ENCODE measurements at places on chromosomes 6 and 20. TPM values are rescaled to one million over a fixed set of nuclear protein-coding genes. Genes with fewer than 3 reads are reported as not detected.
A peak's percentile ranks its signal among the peaks of the same experiment; 100 is the strongest.

Gene TTK
- polyA plus RNA-seq: 18.7 TPM

Gene RALGAPA2
- polyA plus RNA-seq: 21.8 TPM

Gene TFAP2B
- 17.0 TPM for polyA plus RNA-seq

Gene NHLRC1
- polyA plus RNA-seq: 1.9 TPM

Gene RBPJL
- not detected for polyA plus RNA-seq

Gene SPEF1
- polyA plus RNA-seq: 1.7 TPM

Gene TJAP1
- 36.3 TPM for polyA plus RNA-seq

Gene CFAP206
- 2.8 TPM for polyA plus RNA-seq

- DNase-seq: no peak
These were observed 57.9 kb downstream of the TSHZ2 start for GRCh38 chr20:53030061-53030460.

DNA sequence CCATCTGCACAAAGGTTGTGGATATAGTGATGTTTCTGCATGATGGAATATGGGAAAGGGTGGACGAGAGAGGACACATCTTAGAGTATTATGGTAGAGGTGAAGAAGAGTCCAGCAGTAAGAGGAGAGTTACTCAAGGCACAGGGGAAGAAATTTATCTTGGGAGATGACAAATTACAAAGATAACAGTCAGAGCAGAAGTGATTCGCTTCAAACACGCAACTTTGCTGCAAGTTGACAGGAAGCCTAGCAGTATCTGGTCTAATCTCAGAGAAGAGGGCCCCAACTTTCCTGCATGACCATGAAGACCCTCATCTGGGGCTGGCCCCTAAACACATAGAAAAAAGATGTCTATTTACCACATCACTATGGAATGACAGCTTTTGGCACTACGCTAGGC lies 1.2 kb upstream of the CALHM6 start:
- DNase-seq: no peak

DNA sequence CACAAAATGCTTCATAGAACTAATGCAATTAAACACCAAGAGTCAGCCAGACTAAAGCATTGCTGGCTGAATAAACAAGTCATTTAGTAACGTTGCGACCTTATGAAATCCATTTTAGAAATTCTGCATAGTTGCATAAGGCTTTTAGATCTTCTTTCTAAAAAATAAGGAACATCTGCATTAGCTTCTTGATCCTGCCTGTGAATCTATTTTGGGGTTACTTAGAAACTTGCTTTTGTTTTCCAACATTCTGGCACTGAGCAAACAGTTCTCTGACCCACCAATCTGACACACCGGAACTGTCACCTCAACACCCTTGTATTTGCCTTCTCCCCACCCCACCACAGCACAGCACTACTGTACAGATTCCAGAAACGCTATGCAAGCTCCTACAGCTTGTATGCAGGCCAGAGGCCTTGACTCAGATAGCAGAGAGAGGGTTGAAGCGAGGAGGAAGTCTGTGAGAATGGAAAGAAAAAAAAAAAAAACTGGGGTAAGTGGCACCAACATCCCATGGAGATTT lies 55.0 kb downstream of the KIF13A start:
- DNase-seq: no peak

DNA sequence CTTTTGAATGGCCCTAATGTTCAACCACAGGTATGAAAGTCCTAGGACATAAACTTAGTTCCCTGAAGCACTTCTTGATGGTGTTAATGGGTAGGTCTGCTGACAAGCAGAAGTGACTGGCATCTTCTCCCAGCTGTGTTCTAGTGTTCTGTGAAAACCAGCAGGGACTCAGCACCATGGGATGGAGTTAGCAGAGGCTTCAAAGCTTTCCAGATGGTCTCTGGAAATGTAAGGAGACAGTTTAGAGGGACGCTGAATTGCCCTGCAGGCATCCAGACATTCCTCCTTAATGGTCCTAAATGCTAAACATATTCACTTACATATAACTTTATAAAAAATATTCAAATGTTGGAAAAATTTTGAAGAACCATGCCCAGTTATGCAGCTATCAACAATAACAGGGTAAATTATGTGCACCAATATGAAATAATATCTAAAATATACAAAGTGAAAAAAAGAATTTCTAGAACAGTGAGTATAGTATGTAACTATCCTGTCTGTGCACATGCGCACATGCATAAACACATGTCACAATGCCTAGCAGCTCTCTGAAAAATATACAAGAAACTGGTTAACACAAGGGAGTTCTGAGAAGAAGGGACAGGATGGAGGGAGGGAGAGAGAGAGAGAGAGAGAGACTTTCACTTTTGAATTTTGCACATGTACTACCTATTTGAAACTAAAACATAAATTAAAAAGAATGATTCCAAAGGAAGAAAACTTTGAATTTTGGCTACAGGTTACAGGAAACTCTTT lies 87.2 kb downstream of the PRDM1 start:
- no peak for DNase-seq

DNA sequence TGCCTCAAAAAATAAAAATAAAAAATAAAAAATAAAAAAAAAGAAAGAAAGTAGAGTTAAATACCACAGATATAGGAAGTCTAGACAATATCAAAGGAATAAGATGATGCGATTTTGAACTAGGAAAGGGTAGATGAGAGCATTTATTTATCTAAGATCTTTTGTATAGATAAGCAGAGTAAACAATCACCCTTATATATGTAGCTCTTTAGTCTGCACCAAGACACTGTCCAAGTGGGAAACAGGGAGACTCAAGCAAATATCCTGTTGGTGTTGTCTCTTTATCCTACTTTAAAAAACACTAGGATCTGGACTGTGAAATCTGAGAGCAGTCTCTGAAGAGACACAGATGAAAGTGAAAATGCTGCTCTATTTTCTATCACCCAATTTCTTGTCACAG lies 587.0 kb upstream of the FLRT3 start:
- DNase-seq: no peak

- DNase-seq: no peak
These were observed 197.4 kb upstream of the POU3F2 start for GRCh38 chr6:98636941-98637340.

GRCh38 chr20:35468671-35469334 lies 13.4 kb downstream of the CEP250 start:
- DNase-seq: no peak

GRCh38 chr6:109706513-109706912 lies 15.4 kb downstream of the FIG4 start:
- DNase-seq: no peak

DNA sequence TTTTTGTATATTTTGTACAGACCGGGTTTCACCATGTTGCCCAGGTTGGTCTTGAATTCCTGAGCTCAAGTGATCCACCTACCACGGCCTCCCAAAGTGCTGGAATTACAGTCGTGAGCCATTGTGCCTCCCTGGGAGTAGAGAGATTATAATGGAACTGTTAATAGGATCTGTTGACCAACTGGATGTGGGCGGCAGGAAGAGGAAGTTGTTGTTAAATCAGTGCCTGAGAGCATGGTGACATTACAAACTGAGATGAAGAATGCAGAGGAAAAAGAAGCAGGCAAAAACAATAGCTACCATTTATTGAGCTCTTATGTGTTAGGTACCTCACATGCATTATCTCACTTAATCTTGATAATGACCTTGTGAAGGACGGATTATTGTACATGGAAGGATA lies 9.2 kb upstream of the L3MBTL3 start:
- no peak for DNase-seq

GRCh38 chr6:126063512-126064146 lies 77.3 kb downstream of the TRMT11 start:
- DNase-seq: peak; percentile 40

DNA sequence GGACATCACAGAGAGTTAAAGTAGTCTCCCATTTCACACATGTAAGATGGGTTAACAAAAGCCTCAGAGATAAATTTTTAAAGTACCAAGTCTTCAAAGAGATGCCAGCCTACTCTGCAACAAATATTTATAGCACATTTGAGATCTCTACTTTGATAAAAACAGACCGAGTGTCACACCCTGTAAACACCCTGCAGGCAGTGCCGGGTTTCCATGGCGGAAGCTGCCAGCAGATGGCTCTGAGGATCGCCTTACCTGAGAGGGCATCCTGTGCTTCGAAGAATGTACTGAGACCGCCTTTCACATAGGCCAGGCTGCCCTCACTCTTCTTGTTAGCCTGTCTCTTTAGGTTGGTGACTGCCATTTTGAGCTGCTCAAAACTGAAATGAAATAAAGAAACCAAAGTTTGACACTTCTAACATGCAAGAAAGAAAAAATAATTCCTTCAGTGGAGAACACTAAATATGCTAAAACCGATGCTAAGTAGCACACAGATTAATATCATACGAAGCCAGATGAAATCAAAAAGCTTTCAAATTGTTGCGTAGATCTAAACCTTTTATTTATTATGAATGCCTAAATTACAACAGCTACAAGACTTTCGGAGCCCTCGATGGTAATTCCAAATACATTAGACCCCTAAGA lies 39.3 kb downstream of the HUS1B start:
- DNase-seq: no peak

DNA sequence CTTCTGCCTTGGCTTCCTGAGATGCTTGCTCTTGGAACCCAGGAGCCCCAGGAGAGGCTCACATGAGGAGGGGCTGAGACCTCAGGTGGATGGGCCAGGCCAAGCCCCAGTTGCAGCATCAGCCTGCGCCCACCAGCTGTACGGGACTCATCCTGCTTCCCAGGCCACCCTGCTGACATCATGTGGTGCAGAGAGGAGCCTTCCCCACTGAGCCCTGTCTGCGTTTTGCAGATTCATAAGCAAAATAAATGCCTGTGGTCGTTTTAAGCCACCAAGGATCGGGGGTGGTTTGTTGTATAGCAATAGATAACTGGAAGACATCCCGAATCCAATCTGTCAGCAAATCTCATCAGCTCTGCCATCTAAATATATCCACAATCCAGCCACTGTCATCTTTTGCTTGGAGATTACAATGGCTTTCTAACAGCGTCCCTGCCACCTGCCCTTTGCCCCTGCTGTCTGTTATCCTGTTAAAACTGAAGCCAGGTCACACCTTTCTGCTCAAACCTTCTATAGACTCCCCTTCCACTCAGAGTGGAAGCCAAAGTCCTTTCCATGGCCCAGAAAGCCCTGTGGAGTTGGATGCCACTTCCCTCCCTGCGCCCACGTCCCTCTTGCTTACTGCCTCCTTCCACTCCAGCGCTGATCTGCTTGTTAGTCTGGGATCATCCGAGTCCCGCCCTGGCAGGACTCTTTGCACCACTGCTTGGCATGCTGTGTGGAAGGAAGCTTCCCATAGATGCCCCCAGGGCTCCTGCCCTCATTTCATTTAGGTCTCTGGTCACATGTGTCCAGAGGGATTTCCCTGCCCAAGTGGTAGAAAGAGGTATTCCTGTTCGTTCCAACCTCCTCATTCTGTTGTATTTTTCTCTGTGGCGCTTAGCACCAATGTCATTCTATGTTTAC lies 24.0 kb upstream of the MLN start:
- no peak for DNase-seq

GRCh38 chr6:30044630-30045029 lies 16.4 kb upstream of the POLR1H start:
- no peak for DNase-seq

GRCh38 chr20:34675993-34676641 lies 775 bp downstream of the PIGU start:
- DNase-seq: peak; percentile 7

- no peak for DNase-seq
These were observed 4.0 kb downstream of the GSS start for GRCh38 chr20:34951652-34952051.
